ENCODE measurements at places on chromosomes 7 and 10. TPM values are rescaled to one million over a fixed set of nuclear protein-coding genes. Genes with fewer than 3 reads are reported as not detected.

- DNase-seq = no peak
These were observed 52.5 kb upstream of the NRP1 start for GRCh38 chr10:33386926-33387325.

- peak; percentile 72 for DNase-seq
These were observed 27.5 kb downstream of the VWA2 start for GRCh38 chr10:114266521-114266920.

DNA sequence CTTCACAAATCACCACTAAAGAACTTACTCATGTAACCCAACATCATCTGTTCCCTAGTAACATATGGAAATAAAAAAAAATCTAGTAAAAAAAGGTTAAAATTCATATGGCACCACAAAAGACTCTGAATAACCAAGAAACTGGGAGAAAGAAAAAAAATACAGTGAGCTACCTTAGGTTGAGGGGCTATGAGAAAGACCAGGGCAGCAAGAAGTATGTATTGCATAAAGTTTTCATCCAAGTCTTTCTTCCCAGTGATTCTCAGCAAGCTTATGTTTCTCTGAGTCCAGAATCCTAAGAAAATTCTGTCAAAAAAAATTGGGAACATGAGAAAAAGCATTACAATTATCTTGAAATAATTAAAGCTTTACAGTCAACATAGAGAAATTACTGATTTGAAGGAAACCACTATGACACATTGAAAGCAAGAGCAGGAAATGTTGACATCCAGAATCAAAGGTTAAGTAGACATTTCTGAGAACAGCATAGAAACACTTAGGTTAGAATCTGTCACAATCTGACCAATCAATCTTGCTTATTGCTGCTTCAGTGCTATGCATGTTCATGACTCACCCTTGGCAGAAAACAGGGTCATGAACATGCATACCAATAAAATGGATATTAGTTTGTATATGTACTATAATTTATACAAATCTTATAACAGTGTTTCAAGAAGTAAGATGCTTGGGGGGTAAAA is 494.0 kb upstream of the POT1 start:
- DNase-seq = no peak

DNA sequence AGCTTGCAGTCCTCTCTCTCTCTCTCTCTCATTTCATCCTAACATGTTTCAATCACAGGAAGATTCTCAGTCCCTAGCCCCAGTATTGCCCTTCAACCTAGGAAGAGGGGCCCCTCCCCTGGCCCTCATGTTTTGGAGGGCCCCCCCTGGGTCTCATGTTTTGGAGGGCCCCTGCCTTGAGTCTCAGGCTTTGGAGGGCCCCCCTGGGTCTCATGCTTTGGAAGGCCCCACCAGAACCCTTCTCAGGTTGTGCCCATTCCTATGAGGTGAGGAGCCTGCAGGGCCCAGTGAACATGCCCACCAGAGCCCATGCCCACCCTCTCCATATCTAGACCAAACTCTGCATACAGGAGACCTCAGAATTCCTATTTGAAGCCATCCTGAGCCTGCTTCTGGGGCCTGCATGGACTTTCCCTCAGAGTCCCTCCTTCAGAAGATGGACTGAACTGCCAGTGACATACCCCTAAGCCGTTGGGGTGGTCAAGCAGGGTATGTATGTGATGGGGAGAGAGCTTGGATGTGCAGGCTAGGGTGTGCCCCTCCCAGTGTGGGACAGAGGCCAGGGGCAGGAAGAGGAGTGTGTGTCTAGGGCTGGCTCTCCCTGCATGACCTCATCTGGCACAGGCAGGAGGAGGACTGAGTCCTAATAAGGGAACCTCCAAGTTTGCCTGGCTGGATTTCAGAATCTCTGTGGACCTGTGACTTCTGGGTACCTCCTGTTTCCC is 8.1 kb upstream of the VDAC2 start:
- DNase-seq = peak; percentile 81

DNA sequence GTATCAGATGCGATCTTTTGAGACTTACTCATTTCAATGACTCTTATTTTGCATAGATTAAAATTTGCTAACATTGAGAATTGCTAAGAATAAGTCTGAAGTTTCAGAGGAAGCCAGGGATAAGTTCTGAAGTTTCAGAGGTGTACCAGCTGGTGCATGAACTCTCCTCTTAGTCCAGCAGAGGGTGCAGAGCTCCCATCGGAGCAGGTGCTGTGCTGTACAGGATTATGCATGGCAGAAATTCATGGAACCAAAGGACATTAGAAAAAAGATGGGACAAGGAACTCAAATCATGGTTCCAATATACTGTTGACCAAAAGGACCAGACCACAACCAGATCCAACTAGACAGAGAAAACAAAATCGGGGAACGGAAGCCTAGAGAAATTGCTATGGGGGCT is 41.9 kb downstream of the MGAM2 start:
- no peak for DNase-seq

DNA sequence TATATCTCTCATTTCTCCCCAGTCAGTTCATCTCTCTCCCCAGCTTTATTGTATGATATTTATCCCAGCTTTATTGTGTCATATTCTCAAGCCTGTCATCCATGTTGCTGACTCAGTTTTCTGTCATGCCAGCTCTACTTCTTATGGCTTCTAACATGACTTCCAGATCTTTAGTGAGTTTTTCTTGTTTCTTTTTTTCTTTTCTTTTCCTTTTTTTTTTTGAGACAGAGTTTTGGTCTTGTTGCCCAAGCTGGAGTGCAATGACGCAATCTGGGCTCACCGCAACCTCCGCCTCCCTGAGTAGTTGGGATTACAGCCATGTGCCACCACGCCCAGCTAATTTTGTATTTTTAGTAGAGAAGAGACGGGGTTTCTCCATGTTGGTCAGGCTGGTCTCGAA is 28.7 kb upstream of the CALU start:
- no peak for DNase-seq

DNA sequence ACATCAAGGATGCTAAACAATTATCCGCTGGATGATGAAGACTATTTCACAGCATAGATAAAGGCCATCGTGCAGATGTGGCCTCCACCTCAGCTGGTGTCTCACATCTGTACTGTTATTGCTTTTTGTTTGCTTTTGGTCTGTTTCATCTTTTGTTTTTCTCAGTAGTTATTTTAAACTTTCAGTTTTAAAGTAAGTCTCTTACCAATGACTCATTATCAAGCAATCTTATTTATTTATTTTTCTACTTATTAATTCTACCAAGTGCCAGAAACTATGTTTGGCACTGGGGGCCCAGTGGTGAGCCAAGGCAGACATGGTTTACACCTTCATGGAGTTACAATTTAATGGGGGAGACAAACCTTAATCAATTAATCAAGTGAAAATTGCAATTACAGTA is 250.9 kb upstream of the TMEM72 start:
- DNase-seq = no peak

- no peak for DNase-seq
These were observed 130.0 kb downstream of the FAM53B start for GRCh38 chr10:124614003-124614659.

DNA sequence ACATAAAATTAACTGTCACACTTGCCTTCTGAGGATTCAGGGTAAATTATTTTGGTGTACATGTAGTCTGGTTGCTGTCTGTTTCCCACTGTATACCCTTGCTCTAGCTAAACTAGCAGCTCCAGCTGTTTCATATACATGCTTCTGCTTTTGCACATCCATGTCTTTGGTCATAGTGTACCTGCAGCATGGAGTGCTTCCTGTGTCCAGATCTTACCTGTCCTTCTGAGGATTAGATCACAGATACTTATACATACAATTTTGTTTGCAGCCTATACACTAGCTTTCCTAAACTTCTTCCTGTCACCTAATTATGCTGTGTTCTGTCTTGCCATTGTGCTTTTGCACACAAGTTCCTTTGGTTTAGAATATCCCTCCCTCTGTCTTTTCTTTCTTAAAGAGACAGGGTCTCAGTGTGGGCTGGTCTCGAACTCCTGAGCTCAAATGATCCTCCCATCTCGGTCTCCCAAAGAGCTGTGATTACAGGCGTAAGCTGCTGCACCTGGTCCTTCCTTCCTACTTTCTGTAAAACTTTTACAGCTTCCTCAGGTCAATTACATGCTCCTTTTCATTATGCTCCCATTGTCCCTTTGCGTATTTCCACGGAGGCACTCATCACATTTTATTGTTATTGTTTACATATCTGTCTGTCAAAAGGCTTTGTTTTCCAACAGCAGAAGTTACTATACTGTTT is 33.8 kb downstream of the TPST1 start:
- DNase-seq = no peak

GRCh38 chr7:148670807-148671206 is 27.9 kb upstream of the CUL1 start:
- DNase-seq = no peak

- DNase-seq = peak; percentile 18
These were observed 202.8 kb downstream of the MAD1L1 start for GRCh38 chr7:2029936-2030335.

DNA sequence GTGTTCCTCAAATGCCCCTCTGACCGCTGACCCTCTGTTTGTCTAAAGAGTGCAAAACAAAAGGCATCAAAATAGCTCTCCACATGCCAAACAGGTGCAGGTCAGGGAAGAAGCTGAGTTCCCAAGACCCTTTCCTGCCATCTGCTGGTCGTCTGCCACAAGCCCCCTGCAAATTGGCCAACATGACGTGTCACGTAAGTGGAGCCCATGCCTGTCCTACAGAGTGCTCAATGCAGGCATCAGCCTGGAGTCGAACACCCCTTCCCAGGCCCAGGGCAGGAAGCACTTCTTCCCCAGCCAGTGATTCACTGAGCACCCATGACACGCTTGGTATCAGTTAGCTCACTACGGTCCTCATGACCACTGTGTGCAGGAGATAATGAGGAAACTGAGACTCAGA is 14.1 kb downstream of the TMEM72 start:
- no peak for DNase-seq

DNA sequence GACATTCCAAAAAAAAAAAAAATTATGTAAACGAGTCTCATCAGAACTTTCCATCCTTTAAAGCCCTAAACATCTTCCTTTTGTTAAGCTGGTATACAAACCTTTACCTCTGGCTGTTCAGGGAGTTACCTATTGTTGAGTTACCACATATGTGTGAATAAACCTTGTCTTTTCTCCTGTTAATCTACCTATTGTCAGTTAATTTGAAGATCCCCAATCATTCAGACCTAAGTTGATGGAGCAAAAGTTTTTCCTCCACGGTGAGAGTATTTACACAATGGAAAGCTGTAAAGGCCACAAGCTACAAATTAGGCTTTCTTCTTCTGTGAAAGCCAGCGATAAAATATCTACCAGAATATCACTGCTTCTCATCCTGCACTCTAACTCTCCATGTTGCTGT is 80.3 kb downstream of the SKAP2 start:
- no peak for DNase-seq

- peak; percentile 47 for DNase-seq
These were observed at the start of gene PRKAR1B for GRCh38 chr7:727104-727805. PRKAR1B (minus strand) TSS chr7:727281; CDS start chr7:711505, 15,776 bp downstream.

The ENO4 gene
- 0.64 TPM for total RNA-seq

The CAMK2B gene
- total RNA-seq = 98.4 TPM

The PIK3AP1 gene
- total RNA-seq = 7.5 TPM

The SEMA3D gene
- 0.94 TPM for total RNA-seq

The HOXA11 gene
- total RNA-seq = not detected

The SEPHS1 gene
- 27.8 TPM for total RNA-seq

The ARHGAP21 gene
- total RNA-seq = 57.9 TPM

The UNC5B gene
- total RNA-seq = 12.8 TPM
